Astrocyte of the spinal cord (primary cell): ENCODE measurements at places on chromosomes 1 and 21.
A peak's percentile ranks its signal among the peaks of the same experiment; 100 is the strongest.

DNA sequence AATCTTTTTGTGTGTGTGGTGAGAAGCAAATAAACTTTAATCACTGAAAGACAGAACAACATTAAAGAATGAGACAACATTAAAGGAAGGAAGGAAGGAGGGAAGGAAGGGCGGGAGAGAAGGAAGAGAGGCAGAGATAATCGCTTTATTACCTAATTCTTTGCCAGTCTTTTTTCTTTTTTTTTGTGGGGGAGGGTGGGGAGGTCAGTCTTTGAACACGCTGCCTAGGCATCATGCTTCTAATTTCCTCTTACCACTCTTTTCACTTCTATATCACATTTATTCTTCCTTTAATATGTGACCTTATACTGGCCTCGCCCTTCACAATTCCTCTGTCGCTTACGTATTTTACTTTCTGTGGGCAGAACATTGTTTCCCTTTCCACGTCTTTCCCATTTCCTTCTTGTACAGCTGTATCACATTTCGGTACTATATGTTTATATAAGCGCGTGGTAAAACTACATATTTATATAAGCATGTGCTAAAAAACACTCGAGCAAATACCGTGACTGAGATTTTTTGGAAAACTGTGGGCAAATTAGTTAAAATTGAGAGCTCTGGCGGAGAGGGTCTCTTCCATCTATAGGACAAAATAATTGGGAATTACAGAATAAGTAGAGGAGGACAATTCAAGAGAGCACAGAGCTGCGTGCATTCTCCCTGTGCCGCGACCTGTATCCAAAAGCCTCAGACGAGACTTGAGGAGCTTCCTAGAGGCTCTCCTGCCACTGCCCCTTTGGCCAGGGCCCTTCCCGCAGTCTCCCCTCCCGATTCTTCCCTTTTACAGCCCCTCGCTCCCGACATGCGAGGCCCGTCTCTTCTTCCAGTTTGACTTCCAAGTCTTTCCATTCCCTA lies 823 bp upstream of the PRKAA2 start:
- peak; percentile 19 for DNase-seq

DNA sequence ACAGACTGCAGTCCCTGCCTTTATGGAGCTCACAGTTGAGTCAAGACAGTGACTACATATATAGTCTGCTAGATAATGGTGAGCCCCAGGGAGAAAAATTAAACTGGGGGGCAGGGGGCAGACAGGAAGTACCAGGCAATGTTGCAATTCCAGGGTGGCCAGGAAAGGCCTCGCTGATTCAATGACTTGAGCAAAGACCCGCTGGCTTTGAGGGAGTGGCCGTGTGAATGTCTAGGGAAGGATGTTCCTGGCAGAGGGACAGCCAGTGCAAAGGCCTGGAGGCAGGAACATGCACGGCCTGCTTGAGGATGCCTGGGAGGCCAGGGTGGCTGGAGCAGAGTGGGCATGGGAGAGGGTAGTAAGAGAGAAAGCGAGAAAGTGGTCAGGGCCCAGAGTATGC lies 23.0 kb upstream of the EPHA8 start:
- no peak for DNase-seq

DNA sequence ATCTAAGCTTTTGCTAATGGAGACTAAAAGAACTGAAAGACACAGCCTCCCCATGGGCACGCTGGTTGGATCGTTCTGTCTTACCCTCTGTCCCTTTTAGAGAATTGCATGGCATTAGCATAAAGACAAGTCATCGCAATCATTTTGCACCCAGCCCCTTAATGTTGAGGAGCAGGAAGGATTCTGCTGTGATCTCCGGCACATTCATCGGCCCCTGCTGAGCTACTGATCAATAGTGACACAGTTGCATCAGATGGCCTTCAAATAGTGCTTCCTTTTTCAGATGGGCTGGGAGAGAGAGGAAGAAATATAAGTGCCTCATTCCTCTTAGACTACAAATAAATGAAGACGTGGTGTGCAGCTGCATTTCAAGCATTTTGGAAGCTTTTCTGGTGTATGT lies 75.4 kb downstream of the NOS1AP start:
- DNase-seq, result no peak

GRCh38 chr1:27598902-27599528 lies 4.9 kb downstream of the AHDC1 start:
- peak; percentile 79 for DNase-seq
